ENCODE measurements at places on chromosomes 11 and 22.

DNA sequence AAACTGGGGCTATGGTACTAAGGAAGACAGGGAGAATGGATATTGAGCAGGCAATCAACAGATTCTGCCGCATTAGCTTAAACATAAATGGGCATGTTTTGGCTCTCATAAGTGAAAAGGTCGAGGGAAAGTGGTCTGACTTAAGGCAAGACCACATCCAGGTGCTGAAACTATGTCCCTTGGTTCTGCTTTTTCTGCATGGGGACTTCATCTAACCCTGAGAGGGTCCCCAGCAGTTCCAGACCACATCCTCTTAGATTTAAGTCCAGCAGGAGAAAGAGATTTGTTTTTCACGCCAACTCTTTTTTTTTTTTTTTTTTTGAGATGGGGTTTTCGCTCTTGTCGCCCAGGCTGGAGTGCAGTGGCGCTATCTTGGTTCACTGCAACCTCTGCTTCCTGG, 5.5 kb downstream of the RPS6KA4 start:
- DNase-seq: no peak

DNA sequence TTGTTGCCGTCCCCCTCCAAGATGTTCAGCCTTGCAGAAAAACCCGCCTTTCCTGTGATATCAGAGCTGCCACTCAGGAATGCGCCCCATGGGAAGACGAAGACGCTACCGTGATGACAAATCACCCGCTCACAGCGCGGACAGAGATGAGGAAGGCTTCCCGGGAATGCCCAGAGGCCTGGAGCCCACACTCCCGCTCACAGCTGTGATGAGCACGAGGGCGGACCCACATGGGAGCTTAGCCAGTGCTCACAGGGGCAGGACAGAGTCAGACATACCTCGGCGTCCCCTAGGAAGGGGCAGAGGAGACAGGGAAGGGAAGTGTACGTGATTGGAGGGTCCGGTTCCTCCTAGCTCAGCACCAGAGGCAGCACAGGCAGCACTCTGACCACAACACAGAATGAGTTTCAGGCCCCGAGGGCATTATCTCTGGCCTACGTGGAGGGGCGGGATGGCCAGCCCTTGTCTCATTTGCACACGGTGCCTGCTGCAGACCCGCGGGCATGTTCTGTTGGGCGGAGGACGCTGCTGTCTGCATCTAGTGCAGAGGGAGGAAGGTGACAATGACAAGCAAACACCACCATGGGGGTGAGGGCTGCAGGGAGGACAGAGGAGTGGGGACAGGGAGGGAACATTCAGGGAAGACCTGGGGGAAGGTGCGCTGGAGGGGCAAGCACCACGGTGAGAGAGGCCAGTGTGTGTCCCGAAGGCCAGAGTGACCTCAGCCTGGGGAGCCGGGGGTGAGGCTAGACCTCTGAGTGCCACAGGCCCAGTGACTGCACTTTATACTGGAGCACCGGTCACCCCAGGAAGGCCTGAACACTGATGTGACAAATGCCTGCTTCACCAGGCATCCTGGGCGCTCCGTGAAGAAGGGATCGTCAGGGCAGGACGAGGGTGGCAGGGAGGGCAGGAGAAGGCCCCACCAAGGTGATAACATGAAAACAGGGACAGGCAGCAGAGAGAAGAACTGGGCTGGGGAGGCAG, 79.6 kb downstream of the CELSR1 start:
- no peak for DNase-seq

DNA sequence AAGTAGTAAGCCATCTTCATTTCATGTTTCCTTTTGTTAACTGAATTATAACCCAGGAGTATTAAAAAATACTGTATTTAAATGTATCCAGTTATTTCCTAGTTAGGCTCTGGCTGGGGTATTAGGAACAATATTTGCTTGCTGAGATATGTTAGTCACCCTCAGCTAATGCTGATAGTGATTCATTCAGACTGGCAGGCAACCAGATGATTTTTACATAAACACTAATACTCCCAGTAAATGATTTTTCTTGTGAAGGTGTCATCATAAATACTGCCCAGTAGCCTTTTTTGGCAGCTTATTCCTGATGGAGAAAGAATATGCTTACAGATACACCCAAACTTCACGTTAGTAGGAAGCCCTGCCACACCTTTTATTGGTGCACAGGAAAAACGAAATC, 8.1 kb downstream of the YWHAH start:
- no peak for DNase-seq

GRCh38 chr22:24588381-24588756, 4.5 kb downstream of the LRRC75B start:
- no peak for DNase-seq

DNA sequence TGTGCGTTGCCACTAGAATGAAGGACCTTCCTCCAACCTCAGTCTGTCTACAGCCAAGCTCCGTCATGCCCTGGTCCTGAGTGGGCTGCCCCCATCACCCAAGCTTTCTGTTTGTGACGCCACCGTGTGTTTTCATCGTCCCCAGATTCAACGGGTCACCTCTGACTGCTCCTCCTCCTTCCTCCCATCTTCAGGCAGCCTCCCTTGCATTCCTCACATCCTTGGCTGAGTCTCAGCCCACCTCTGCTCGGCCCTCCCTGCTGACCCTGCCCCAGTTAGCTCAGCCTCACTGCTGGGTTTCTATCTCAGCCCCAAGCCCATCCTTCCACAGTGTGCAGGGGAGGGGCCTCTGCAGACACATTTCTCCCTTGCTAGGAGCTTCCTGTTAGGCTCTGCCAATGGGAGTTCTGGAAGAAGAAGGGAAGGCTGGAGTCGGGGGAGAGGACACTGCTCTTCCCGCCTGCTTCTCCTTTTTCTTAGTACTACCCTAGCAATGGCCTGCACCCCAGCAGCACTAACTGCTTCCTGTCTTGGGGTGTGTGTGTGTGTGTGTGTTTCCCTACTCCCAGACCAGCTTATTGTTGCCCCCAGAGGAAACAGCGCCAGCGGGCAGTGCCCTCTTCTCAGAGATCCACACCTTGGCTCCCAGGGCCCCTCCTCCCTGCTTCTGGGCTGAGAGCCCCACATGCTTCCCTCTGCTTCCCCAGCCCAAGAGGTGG, 5.2 kb downstream of the IFT27 start:
- DNase-seq: no peak

DNA sequence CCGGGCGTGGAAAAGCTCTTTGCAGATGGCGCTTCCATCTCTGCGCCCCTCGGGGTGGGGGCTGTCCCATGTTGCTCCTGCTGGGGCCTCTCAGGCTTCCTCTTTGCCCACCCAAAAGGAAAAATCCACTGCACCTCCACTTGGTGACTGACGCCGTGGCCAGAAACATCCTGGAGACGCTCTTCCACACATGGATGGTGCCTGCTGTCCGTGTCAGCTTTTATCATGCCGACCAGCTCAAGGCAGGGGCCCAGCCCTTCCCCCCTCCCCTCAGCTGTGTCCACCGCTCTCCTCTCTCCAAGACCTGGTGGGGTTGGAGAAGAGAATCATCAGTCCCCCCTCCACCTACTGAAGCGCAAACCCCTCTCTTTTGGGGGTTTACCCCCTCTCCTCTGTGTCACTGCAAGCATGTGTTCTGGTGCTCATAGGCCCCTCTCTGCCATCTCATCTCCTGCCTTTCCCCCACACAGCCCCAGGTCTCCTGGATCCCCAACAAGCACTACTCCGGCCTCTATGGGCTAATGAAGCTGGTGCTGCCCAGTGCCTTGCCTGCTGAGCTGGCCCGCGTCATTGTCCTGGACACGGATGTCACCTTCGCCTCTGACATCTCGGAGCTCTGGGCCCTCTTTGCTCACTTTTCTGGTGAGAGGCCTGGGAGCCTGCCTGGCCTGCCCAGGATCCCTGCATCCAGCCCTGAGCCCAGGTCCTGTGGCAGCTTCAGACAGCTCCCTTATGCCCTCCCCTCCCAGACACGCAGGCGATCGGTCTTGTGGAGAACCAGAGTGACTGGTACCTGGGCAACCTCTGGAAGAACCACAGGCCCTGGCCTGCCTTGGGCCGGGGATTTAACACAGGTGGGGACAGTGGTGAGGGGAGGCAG, 1.8 kb downstream of the LARGE2 start:
- peak; percentile 37 for DNase-seq

DNA sequence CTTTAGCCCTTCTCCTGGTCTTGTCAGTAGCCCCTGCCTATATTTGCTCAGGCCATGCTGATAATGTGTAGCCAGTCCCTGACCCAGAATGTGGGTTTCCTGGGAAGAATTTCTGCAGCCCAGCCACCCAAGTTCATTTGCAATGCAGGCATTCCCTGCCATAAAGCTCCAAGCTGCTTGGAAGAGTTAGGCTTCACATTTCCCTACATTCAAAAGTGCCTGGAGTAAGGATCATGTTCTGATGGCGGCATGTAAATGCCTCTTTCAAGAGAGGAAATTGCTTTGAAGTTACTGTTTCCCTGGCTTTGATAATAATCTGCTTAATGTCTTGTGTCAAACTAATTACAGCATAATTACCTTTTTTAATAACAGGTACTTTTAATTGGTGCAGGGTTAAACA, 266.1 kb downstream of the MIAT start:
- DNase-seq: no peak

DNA sequence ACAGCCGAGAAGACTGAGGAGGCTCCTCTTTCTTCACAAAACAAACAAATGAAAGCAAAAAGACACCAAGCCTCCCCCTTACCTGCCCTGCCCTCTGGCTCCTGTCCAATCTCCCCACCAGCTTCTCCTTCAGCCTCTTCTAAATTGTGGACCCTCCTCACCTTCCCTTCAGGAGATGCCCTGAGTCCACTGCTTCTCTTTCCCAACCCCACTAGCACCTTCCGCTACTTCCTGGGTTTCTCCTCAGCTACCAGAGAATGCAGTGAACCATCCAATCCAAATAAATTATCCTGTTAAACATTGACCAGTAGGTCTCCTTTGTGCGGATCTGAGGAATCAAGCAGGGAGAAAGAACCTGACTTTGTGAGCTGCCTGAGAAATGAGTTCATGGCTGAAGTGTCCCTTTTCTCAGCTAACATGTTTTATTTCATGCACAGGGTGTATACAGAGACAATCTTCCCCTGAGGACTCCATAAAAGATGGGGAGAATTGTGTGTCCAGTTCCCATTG, 63.2 kb upstream of the VPREB1 start:
- DNase-seq: no peak

DNA sequence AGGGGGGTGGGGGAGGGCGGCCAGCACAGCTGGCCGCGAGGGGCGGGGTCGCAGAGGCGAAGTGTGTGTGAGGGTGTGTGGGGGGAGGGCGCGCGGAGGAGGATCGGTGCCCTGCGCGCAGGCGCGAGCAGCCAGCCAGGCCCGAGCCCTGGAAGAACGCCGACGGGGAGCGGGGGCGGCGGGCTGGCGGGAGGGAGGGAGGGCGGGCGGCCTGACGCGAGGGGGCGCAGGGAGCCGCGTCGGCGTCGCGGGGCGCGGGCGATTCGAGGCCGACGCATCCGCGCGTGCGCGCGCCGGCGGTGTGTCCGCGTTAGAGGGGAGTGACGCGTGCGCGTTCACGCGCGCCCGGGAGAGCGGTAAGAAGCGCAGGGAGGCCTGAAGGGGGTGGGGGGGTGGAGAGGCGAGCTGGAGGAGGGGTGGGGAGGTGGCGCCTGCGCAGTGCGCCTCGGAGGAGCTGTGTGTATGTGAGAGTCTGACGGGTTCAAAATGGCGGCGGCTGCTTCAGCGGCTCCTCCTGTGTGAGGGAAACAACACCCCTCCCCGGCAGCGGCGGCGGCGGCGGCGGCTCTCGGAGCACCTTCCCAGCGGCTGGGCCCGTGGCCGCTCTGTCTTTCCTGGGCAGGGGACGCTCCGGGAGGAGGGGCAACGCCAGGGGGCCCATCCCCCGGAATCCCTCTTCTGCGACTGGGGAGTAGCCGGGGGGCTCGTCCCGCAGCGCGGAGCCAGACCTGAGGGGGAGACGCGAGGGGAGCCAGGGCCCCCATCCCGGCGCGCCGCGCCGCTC, at the start of gene KDM2A:
KDM2A (plus strand) TSS at position 463 of the 784 bp plus-strand sequence. CDS start 2,054 bp downstream, outside the sequence.
- DNase-seq: peak; percentile 100

DNA sequence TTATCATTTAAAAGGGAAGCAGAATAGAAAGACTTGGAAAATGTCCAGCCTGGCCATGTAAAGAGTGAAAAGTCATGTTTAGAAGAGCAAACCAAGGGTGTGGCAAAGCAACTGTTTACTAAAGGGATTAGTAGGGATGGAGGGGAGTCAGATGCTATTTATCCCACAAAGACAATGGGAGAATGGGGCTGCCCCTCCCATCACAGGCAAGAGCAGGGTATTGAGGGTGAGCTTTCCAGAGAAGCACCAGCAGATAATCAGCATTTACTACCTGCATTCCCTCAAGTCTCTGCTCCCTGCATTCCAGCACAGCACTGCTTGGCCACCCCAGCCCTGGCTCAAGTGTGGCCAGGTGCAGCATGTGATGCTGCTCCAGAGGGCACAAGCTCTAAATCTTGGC, 18.5 kb upstream of the QSER1 start:
- no peak for DNase-seq

DNA sequence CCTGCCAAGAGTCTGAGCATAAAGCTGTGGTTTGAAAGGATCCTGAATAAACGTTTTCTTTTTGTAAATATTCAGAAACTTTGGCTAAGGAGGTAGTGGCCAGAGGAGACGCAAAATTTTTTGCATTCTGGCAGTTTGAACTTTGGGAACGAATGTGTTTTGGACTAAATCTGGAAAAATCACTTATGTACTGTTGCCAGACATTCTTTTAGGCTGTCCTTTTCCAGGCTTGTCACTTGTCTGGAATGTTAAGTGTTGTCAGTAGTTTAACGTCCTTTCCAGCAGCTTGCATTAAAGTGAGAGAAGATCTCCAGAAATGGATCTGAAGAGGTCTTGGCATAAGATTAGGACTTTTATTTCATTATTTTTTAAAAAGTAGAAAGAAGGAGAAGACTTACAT, 18.5 kb downstream of the SPECC1L start:
- no peak for DNase-seq

DNA sequence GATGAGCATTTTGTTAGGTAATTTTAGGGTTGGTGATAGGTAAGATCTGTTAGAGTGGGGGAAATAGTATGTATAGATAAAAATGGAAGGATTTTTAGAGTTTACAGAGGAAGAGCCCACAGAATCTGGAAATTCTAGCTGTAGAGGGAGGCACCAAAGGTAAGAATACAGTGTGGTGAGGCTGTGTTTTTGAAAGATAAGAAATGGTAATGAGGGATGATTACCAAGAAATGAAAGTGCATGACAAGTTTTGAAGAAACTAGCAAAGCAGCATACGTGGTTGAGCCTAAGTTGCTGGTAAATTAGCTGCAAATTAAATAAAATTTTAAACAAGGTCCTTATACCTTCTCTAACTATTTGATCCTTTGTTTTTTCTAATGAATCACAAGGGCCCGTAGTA, 14.6 kb upstream of the RASSF10 start:
- no peak for DNase-seq

- DNase-seq: no peak
These were observed 762 bp downstream of the ANKRD13D start for GRCh38 chr11:67289651-67290479.
